Mammary microvascular endothelial cell (primary cell): ENCODE measurements at places on chromosomes 12 and 14. TPM values are rescaled to one million over a fixed set of nuclear protein-coding genes. Genes with fewer than 3 reads are reported as not detected.

The CAPS2 gene
- total RNA-seq, result 0.15 and 0.27 TPM in 2 replicates

The RPL10L gene
- not detected in 2 replicates for total RNA-seq

The SERPINA10 gene
- not detected in 2 replicates for total RNA-seq

The TECPR2 gene
- total RNA-seq, result 6.3 and 6.9 TPM in 2 replicates

The RTL1 gene
- not detected in 2 replicates for total RNA-seq

The KRT2 gene
- not detected in 2 replicates for total RNA-seq

The ADSS1 gene
- 0.10 and 0.47 TPM in 2 replicates for total RNA-seq

The ARF6 gene
- total RNA-seq, result 70.6 and 73.1 TPM in 2 replicates

The SYT1 gene
- 6.2 and 6.9 TPM in 2 replicates for total RNA-seq

The SSTR1 gene
- total RNA-seq, result under 0.01 and 0.05 TPM in 2 replicates

The SYCP3 gene
- not detected in 2 replicates for total RNA-seq

The RASAL1 gene
- total RNA-seq, result not detected in 2 replicates

The HSPB8 gene
- total RNA-seq, result 19.1 and 19.4 TPM in 2 replicates

The GUCY2C gene
- total RNA-seq, result not detected in 2 replicates

The PTPRQ gene
- total RNA-seq, result not detected in 2 replicates

The LPAR5 gene
- not detected in 2 replicates for total RNA-seq

The TSPAN9 gene
- 30.2 and 35.8 TPM in 2 replicates for total RNA-seq

The LRRIQ1 gene
- total RNA-seq, result 0.05 and 0.47 TPM in 2 replicates

The DHRS4 gene
- total RNA-seq, result 54.6 and 64.4 TPM in 2 replicates

The RAD9B gene
- total RNA-seq, result 0.05 and 0.07 TPM in 2 replicates

The C12orf42 gene
- total RNA-seq, result not detected in 2 replicates

The TOMM20L gene
- not detected in 2 replicates for total RNA-seq

The KRT79 gene
- total RNA-seq, result not detected in 2 replicates
